AG09319 (cell line): ENCODE measurements at places on chromosomes 2 and 18.

- peak; percentile 58 for DNase-seq
Measured at GRCh38 chr2:234003972-234004617, 46.4 kb upstream of the SPP2 start.

- no peak for DNase-seq
Measured at GRCh38 chr18:12944709-12945108, 3.1 kb upstream of the SEH1L start.

DNA sequence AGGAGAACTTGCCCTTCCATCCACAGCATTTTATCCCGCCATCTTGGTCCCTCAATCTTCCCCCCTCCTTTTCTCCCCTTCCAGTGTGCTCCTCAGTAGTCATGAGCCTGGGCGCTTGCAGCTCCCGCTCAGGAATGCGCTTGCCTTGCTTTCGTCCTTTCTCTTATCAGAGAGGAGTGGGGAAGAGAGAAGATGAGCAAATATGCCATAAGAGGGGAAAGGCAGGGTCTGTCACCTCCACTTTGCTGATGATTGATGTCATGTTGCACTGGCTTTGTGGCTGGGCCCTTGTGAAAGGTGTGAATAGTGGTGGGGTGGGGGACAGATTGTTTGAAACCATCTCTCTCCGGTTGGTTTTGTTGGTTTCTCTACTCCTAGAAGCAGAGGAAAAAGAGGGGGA, 569.3 kb downstream of the TNS1 start:
- DNase-seq, result no peak

DNA sequence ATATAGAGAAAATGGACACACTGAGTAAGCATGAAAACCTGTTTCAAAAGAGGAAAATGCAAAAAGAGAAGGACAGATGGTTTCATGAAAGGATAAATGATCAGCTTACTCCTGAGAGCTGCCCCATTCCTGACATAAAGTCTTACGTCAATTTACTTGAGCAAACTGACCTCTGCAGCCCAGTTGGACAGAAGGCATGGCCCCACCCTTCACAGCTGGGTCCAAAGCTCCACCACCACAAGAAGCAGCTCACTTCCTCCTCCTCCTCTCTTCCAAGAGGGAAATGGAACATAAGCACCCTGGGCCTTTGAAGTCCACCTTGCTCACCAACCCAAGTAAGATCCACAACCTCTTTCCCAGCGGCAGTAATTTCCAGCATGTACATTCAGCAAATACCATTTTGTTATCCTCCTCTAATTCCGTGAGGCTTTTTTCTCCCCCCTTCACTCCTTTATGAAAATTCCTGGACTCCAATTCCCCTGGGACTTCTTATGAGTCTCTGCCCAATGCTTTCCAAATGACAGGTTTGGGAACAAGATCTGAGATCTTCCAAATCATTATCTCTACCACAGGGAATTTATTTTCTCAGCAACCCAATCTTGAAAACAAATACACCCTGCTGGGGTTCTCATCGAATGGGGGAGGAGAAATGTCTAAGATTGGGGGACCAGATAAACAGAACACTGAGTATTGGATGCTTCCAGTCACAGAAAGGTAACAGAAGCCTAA, 10.1 kb downstream of the COL4A4 start:
- DNase-seq, result no peak

GRCh38 chr18:14086458-14087231, 45.6 kb downstream of the ZNF519 start:
- peak; percentile 4 for DNase-seq

DNA sequence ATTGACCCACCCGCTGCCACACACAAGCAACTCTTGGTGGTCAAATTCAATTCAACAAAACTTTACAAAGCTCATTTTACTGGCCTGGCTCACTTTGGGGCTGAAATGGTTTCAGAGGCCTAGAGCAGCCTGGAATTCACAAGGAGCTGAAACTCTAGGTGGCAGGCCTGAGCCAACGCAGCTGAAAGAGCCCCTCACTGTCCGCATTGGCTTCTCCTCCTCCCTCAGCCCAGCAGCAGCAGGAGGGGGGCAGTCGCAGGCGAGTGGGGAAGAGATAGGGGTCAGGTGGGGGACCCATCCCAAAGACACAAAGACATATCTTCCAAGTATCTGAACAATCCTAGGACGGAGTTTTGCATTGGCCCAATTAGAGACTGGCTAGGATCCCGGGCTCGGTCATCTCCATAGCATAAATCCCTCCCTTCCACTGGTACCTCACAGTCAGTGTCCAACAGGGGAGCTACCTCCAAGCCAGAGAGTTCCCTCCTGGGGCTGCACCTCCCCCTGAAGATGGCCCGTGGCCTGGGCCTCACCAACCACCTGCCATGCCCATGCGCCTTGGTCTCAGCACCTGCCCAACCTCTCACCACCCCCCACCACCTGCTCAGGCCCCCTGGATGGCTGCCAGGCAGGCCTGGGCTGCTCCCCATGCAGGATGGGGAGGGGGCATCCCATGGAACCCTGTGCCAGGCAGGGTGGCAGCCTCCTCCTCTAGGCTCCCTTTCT, 113.4 kb downstream of the ZBTB7C start:
- no peak for DNase-seq

DNA sequence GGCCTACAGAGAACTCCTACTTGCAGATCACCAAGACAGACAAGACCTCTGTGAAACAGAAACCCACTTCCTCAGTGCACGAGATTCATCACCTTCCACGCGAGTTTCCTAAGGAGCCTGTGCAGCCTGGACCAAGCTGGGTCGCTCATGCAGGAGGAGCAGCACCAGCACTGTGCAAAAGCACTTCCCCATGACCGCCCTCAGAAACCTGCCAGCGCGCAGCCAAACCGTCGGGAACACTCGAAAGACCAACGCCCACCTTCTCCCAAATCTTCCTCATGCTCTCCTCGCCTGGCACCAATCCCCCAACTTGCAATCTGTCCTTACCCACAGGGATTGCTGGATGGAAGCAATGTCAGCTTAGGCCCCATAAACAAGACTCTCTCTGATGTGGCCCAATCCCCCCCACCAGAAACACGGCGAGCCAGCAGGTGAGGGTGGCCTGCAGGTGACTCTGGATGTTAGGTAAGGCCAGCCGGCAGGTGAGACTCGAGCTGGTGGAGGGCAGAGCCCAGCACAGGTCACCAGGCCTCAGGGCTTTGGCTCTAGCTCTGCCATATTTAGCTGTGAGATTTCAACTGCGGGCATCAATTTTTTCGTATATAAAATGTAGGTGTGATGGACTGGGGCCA, 69.4 kb downstream of the PXDN start:
- no peak for DNase-seq

DNA sequence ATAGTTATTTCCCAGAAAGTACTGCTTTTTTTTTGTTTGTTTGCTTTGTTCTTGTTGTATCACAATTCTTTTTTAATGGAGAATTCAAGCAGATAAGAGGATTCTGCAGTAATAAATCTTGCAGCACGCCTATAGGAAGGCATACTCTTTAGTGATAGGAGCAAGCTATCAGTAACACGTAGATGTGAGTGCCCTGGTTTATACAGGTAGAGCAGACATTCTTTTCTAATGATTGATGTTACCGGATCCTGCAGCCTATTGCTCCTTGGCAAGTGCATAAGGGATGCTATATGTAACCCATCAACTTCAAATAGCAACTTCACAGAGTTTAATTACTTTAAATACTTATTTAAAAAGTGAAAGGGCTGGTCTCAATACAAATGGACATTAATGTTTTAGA, 834.2 kb upstream of the GCFC2 start:
- no peak for DNase-seq

DNA sequence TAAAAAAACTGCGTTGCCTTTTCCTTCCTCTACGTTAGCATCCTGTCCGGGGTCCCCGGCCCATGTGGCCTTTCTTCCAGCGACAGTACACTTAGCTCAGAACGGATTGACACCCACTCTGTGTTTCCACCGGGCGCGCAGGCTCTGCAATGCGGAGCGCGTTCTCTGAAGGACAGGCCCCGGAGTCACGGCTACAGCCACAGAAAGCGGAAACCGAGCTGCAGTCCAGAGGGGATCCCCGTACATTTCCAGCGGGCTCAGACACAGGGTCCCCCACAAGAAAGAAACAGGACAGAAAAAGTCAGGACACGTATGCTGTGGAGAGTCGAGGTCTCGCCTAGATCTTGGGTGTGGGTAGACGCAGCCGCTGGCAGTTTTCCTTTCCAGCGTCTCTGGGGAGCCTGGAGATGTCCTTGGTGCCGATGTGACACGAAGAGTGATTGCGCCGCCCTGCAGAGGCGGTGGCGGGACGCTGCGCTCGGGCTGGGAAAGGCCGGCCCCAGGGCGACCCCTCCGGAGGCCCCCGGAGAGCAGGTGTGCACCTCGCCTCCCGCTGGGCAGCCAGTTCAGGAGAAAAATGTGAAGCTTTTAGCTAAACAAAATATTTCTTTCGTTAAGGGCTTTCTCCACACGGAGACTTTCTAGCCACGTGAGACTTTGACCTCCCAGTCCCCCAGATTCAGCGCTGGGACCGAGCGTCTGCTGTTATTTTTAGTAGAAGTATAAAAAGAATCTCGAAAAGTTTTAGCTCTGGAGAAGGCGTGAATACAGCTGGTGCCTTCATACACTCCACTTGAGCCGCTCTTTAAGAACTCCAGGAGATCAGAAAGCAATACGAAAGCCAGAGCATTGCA, 1.3 kb upstream of the ACKR3 start:
- DNase-seq, result no peak

GRCh38 chr2:66239655-66240054, 195.3 kb upstream of the MEIS1 start:
- DNase-seq, result no peak

- DNase-seq, result no peak
Measured at GRCh38 chr2:127308586-127309138, 14.7 kb upstream of the ERCC3 start.

GRCh38 chr18:2891526-2892431, 45.0 kb downstream of the EMILIN2 start:
- DNase-seq, result no peak

GRCh38 chr2:198441246-198441645, 636.9 kb downstream of the PLCL1 start:
- no peak for DNase-seq

DNA sequence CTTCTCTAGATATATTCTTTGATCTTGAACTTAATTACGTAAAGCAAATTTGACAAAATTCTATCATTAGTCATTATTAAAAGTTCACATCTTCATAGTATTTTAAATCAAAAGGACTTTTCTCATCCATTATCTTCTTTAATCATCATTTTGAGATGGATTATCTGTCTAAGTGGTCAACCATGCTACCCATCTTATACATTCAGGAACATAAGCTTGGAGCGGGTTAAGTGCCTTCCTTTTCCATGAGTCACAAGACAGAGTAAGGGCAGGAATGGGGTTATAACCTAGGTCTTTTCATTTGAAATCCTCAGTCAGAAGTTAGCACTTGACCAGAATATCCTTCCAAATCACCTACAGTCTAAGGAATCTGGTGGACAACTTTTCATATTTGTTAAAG, 297.1 kb downstream of the TCF4 start:
- no peak for DNase-seq

GRCh38 chr18:7000484-7001096, 117.0 kb downstream of the LAMA1 start:
- peak; percentile 4 for DNase-seq

DNA sequence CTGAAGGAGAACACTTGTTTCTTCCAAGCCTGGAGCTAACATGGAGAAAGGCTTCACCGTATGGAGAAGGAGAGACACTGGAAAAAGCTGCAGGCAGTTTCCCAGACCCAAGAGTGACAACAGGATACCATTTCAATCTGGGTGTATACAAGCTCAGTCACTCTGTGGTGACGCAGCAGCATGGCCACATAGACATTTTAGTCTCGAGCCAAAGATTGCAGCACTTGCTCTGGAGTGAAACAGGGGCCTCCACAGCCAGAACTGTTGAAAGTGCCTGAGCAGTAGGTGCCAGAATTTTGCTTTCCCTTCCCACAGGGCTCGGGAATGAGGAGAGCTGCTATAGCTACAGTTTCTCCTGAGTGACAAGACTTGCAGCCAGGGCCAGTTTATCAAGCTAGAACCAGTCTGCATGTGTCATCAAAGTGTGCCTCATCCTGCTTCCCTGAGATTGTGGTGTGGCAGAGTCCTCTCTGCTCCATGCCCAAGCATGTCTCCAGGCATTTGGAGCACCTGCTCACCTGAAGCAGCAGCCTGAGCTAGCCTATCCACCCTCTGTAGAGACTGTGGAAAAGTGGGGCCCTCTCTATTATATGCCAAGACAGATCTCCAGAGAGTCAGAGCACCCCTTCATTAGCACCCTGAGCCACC, 234.6 kb upstream of the CDH19 start:
- DNase-seq, result no peak

DNA sequence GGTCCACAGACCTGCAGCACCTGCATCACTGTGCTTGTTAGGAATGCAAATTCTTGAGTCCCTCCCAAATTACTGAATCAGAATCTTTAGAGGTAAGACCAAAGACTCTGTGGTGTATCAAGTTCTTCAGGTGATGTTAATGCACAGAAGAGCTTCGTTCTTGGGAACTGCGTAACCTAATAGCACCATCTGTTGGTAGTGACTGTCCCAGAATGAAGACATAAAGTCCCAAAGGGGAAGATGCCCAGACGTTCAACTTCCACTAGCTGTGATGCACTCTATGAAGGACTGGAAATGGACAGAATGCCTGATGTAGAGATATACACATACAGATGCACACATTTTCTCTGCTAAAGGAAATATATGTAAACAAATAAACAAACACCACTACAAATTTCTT, 576.0 kb downstream of the LRP1B start:
- no peak for DNase-seq

DNA sequence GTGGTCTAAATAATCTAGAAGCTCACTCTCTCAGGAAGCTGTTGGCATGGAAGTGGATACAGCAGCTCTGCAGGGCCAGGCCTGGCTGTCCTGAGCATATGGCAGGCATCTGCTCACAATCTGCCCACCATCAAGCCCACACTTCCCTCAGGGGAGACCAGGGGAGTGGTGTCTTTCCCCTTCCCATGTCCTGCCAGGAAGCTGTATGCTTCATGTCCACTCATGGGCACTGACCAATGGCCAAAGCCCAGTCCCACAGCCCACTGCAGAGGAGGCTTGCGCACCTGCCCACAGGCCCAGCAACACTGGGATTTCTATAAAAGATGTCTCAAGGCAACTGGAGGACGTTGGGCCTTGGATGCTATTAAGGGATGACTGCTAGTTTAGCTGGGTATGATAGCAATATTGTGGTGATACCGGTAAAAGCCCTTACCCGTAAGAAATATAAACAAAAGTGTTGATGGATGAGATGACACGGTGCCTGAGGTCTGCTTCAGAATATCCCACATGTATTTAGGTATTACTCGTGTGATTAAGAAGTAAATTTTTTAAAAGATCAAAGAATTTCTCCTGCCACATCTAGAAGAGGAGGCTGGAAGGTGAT, 106.7 kb upstream of the CTDP1 start:
- no peak for DNase-seq

- DNase-seq, result no peak
Measured at GRCh38 chr18:74252039-74252395, 39.7 kb downstream of the CYB5A start.

DNA sequence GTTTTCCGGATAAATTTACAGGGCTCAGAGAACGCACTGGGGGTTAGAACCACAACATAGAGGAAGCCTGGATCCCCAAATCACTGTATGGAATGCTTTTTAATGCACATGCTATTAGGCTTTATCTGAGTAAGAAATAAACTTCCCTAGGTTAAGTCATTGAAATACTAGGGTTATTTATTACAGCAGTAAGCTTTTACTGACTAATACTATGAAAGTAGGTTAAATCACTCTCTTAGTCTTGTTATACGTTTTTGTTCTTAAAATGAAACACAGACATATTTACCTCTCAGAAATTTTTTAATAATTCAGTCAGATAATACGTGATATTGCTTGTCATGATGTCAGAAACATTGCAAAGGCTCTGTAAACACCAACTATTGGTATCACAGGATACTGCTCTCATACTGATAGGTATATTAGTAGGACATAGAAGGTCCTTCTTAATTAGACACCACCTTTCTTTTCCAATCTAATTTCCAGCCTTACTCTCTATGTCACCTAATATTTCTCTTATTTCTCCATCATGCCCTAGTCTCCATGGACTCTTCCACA, 162.7 kb upstream of the NYAP2 start:
- DNase-seq, result no peak
